Liver (tissue), 10 donors: ENCODE measurements at places on chromosomes 13 and 19. TPM values are rescaled to one million over a fixed set of nuclear protein-coding genes. Genes with fewer than 3 reads are reported as not detected.

Gene GARIN5A
- 1.5 TPM for polyA plus RNA-seq

Gene PLIN4
- 5.0 TPM for polyA plus RNA-seq

Gene KIR2DL4
- polyA plus RNA-seq, result not detected

Gene FPR3
- polyA plus RNA-seq, result 1.0 TPM

Gene ZNF667
- 0.31 TPM for polyA plus RNA-seq

Gene LRP3
- polyA plus RNA-seq, result 42.3 TPM

Gene HSPB6
- polyA plus RNA-seq, result 17.7 TPM

Gene ZNF540
- polyA plus RNA-seq, result 0.50 TPM

Gene CCDC169
- not detected for polyA plus RNA-seq

Gene CEACAM7
- not detected for polyA plus RNA-seq

Gene GNG7
- polyA plus RNA-seq, result 1.1 TPM

Gene NCR1
- 0.60 TPM for polyA plus RNA-seq

Gene MCEMP1
- polyA plus RNA-seq, result 0.54 TPM

Gene RFPL4AL1
- polyA plus RNA-seq, result 0.13 TPM

Gene NEK3
- polyA plus RNA-seq, result 3.6 TPM

Gene CBARP
- 0.06 TPM for polyA plus RNA-seq

Gene LGALS7
- polyA plus RNA-seq, result not detected

Gene TLE2
- 3.6 TPM for polyA plus RNA-seq

Gene C13orf46
- 0.10 TPM for polyA plus RNA-seq

Gene LGALS16
- not detected for polyA plus RNA-seq

Gene CCL25
- polyA plus RNA-seq, result not detected
